ENCODE measurements at places on chromosomes 7 and 10. TPM values are rescaled to one million over a fixed set of nuclear protein-coding genes. Genes with fewer than 3 reads are reported as not detected.
A peak's percentile ranks its signal among the peaks of the same experiment; 100 is the strongest.

The NYAP1 gene
- not detected for total RNA-seq

- no peak for DNase-seq
These were observed 1.0 kb upstream of the NRP1 start for GRCh38 chr10:33335551-33335800.

- DNase-seq, result peak; percentile 69
These were observed 127.6 kb downstream of the OAT start for GRCh38 chr10:124291001-124291701.

GRCh38 chr7:107926481-107926880, 35.5 kb downstream of the DLD start:
- DNase-seq, result no peak

The GNAI1 gene
- total RNA-seq, result 101 TPM

- DNase-seq, result no peak
These were observed 31.1 kb downstream of the ARHGAP12 start for GRCh38 chr10:31897506-31897905.

- DNase-seq, result no peak
These were observed 96.5 kb upstream of the MACROH2A2 start for GRCh38 chr10:69955897-69956740.

- no peak for DNase-seq
These were observed 14.4 kb upstream of the MTERF1 start for GRCh38 chr7:91894781-91895480.

All from renal cortical epithelial cell (primary cell).